Activated CD8-positive, alpha-beta T cell treated with anti-CD3 and anti-CD28 coated beads, Interleukin-2, amount 10 ng/mL, durations not matched to agents 7 days and 5 days (primary cell): ENCODE measurements at places on chromosomes 2 and 18. TPM values are rescaled to one million over a fixed set of nuclear protein-coding genes. Genes with fewer than 3 reads are reported as not detected.

ACKR3 gene
- total RNA-seq = 3.6 TPM

CHST10 gene
- 6.2 TPM for total RNA-seq

ATP8B1 gene
- 0.16 TPM for total RNA-seq

ARHGAP28 gene
- not detected for total RNA-seq

MERTK gene
- total RNA-seq = 0.21 TPM

EXOC6B gene
- total RNA-seq = 18.8 TPM

SF3B1 gene
- total RNA-seq = 267 TPM

PTPRM gene
- total RNA-seq = 0.76 TPM

ABCG5 gene
- not detected for total RNA-seq

HSPD1 gene
- total RNA-seq = 336 TPM

SLC38A11 gene
- total RNA-seq = not detected

AQP4 gene
- total RNA-seq = not detected

EMILIN1 gene
- total RNA-seq = 1.1 TPM

SMYD1 gene
- not detected for total RNA-seq

YPEL5 gene
- 32.5 TPM for total RNA-seq

PARD3B gene
- total RNA-seq = 0.76 TPM

ZNF804A gene
- not detected for total RNA-seq

CCDC178 gene
- not detected for total RNA-seq

TRIM54 gene
- 0.26 TPM for total RNA-seq

ADCYAP1 gene
- not detected for total RNA-seq

RNF152 gene
- total RNA-seq = not detected

LAMA1 gene
- total RNA-seq = not detected

SGPP2 gene
- 0.11 TPM for total RNA-seq

EFHD1 gene
- 6.0 TPM for total RNA-seq

POTEJ gene
- total RNA-seq = not detected

CCDC150 gene
- 23.9 TPM for total RNA-seq

SLC66A2 gene
- 23.2 TPM for total RNA-seq

IL36G gene
- total RNA-seq = not detected

TMEM198 gene
- total RNA-seq = 0.47 TPM

CXCR1 gene
- total RNA-seq = 0.53 TPM

CD207 gene
- not detected for total RNA-seq

EML6 gene
- total RNA-seq = 0.78 TPM
